ENCODE measurements at places on chromosomes 2 and 18.

- H3K36me3 ChIP-seq: no peaks in the 10 kb centered on the region
- peaks cover 9% of the 10 kb centered on the region for H3K4me1 ChIP-seq
- DNase-seq: no peak
These were observed 391.0 kb upstream of the RAB12 start for GRCh38 chr18:8218197-8218596.

DNA sequence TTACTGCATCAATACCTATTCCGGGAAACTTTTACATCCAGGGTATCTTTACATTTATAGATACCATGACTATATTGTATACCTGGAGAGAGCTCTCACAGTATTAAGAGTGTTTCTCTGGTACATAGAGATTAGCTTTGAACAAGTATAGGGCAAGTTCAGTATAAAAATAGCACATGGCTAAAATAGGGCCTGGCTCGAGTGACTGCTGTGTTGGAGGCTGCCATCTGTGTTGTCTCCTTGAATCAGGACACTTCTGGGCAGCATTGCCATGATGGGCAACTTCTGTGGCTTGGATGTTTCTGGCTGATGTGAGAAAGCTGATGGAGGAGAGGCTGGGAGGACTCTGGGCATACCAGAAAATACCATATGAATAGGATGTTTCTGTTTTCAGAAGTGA lies 18.7 kb downstream of the ARHGAP28 start:
- H3K27ac ChIP-seq: no peak overlapping the region
- peaks cover 11% of the 10 kb centered on the region for H3K4me1 ChIP-seq
- no peak overlapping the region for H3K4me3 ChIP-seq
- no peaks in the 10 kb centered on the region for H3K27me3 ChIP-seq

DNA sequence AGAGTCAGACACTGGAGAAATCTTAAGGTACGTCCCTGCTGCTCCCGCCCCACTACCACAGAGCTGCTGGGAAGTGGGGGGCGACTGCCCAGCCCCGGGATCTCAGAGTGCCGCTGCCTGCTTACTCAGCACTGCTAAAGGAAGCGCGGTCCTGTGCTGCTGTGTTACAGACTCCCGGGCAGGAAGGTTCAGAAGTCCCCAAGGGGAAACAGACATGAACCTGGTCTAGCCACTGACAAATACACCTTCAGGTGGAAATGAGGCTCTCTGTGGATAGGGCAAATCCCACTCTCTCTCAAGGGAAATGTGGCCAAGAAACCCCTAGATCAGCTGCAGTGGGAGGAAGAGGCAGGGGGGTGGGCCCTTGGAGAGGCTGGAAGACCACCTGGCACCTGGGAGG lies 13.7 kb downstream of the MTERF4 start:
- H3K36me3 ChIP-seq: no peaks in the 10 kb centered on the region
- no peak overlapping the region for H3K4me3 ChIP-seq
- H3K27me3 ChIP-seq: no peaks in the 10 kb centered on the region
- DNase-seq: no peak
- H3K27ac ChIP-seq: no peak overlapping the region

DNA sequence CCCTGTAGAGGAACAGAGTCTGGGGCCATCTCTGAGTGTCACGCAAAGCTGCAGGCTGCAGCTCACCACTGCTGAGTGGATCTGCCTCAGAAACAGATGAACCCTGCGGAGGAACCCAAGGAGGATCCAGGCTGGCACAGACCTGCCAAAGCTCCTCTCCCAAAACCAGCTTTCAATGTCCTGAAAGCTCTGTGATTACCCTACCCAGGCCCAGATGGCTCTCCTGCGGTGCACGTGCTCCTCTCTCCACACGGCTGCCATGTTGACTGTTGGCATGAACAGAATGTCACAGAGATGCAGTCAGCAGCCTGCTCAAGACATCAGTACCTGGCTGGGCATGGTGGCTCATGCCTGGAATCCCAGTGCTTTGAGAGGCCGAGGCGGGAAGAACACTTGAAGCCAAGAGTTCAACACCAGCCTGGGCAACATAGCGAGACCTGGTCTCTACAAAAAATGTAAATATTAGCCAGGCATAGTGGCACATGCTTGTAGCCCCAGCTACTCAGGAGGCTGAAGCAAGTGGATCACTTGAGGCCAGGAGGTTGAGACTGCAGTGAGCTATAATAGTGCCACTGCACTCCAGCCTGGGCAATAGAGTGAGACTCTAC lies 216.8 kb downstream of the MGAT5 start:
- H3K27ac ChIP-seq: no peak overlapping the region
- no peaks in the 10 kb centered on the region for H3K4me1 ChIP-seq
- H3K27me3 ChIP-seq: no peaks in the 10 kb centered on the region
- H3K4me3 ChIP-seq: no peak overlapping the region
- DNase-seq: no peak

DNA sequence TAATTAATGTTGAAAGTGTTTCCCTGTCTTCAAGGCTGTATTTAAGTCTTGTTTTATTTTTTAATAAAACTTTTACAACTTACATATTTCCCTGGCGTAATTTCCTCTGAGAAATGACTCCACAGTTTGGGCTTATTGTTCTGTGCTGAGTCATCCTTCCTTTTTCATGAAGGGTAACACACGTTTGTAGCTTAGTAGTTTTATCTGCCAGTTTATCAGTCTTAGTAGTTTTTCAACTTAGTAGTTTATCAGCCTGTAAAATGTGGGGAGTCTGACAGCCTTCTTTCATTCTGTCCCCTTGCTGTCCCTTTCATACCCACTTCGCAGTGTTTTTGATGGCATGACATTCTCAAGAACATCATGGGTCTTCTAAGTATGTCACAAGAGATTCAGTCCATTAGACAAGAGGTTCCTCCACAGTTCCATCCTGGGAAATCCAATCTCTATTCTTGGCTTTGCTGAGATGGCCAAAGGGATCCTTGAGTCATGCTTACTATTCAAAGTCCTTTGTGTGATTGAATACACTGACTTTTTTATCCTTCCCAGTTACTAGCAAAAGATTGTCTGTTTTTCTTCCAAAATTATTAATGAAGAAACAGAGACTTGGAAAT lies 60.0 kb upstream of the SGPP2 start:
- DNase-seq: no peak
- no peaks in the 10 kb centered on the region for H3K4me1 ChIP-seq
- H3K4me3 ChIP-seq: no peak overlapping the region
- H3K27ac ChIP-seq: no peak overlapping the region

DNA sequence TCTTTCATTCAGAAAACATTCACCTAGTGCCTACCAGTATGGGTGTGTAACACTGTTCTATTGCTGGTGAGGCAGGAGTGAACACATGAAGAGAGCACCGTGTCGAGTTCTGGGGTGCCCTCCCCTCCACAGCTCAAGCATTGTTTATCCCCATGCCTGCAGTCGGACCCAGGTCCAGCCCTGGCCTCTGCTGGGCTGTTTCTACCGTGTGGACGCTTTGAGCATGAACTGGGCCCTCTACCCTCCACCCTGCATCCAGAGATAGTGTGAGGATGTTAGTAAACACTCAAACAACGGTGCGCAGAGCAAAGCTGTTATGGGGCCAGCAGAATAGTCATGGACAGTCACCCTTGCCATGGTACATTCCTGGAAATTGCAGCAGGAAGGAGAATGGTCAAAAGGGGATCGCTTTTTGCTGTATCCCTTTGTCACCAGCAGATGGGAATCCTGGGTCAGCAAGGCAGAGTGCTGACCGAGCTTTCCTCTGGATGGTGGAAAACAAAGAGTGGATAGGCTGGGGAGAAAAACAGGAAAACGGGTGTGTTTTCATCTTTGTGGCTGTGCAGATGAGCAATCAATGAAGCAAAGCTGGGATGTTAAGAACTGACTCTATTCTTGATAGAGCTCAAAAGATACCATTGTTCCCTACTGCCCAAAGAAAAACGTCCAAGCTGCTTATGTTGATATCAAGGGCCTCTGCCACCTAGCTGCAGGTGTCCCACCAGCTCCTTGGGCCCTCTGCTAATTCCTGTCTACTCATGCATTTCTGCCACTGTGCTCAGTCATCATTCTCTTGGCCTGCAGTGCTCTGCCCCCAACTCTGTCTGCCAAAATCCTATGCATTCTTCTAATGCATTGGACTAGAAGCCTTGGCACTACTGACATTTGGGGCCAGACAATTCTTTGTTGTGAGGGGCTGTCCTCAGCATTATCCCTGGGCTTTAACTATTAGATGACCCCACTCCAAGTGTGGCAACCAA lies 38.7 kb downstream of the REEP1 start:
- H3K36me3 ChIP-seq: no peaks in the 10 kb centered on the region
- DNase-seq: no peak
- H3K4me1 ChIP-seq: peaks cover 89% of the 10 kb centered on the region
- no peaks in the 10 kb centered on the region for H3K27me3 ChIP-seq
- peak overlapping the region; percentile 80 for H3K27ac ChIP-seq

DNA sequence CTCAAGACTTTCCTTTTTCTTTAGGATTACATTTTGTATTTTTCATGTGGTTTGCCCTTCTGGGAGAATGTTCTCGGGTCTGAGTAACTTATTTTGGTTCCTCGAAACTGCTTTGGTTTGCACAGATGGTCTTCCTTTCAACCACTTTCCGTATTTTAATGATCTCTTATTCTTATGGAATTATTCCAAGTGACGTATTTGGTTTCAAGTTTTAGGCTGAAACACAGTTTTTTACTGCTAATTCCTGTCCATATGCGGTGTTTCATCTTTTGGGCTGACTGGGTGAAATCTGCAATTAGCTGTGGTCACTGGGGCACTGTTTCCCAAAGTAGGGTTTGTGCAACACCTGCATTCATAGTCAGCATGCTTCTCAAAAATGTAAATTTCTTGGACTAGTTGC lies 122.7 kb downstream of the CAPN13 start:
- no peak overlapping the region for H3K4me3 ChIP-seq
- no peaks in the 10 kb centered on the region for H3K36me3 ChIP-seq
- H3K27ac ChIP-seq: no peak overlapping the region
- no peaks in the 10 kb centered on the region for H3K27me3 ChIP-seq
- DNase-seq: no peak

DNA sequence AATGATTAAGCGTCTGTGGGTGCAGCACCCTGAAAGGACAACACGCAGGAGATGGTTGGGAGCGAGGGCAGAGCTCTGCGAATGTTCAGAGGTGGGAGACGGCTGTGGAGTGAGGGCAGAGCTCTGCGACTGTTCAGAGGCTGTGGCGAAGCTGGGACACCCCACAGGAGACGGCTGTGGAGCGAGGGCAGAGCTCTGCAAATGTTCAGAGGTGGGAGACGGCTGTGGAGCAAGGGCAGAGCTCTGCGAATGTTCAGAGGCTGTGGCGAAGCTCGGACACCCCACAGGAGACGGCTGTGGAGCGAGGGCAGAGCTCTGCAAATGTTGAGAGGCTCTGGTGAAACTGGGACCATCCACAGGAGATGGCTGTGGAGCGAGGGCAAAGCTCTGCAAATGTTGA lies 40.0 kb upstream of the SNTG2 start:
- DNase-seq: no peak
- no peaks in the 10 kb centered on the region for H3K27me3 ChIP-seq
- H3K4me1 ChIP-seq: no peaks in the 10 kb centered on the region
- no peak overlapping the region for H3K4me3 ChIP-seq
- H3K27ac ChIP-seq: no peak overlapping the region

- no peak for DNase-seq
- no peaks in the 10 kb centered on the region for H3K4me1 ChIP-seq
- no peak overlapping the region for H3K27ac ChIP-seq
- no peaks in the 10 kb centered on the region for H3K36me3 ChIP-seq
- no peak overlapping the region for H3K4me3 ChIP-seq
These were observed 75.4 kb upstream of the AQP4 start for GRCh38 chr18:26940744-26941398.

DNA sequence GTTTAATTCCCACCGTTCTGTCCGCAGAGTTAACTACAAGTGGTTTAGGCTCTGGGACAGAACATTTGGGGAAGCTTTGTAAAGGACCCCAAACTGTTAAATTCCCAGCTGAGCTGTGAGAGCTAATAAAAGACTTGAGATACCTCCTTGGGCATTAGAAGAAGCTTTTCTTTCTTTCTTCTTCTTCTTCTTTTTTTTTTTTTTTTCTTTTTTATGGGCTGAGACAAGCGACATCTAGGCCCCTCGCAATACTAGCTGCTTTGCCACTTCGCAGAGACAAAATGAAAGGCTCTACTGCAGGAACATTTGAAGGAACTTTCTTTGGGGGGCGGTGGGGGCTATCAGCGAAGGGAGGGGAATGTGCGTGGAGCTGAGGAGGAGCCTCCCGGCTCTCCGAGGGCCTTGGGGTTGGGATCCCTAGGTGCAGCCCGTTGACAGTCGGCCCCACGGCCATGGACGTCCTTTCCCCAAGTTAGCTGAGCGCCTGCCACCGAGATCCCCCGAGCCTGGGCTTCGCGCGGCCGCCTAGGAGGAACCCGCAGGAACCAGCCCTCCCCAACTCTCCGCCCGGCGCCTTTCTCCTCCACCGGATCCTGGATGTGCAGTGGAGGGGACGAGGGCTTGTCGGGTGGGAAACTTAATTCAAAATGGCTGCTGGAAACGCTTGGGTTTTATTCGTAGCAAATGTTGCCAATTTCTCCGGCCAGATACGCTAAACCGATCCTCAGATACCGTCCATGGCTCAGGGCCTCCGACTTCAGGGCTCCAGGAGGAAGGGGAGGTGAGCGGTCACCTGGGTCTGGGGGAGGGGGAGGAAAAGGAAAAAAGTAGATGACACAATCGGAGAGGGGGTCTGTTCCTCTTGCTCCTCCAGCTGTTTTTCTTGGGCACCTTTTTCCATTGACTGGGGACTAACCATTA lies 4.2 kb downstream of the MEIS1 start:
- peaks cover 6% of the 10 kb centered on the region for H3K4me1 ChIP-seq
- peaks cover 11% of the 10 kb centered on the region for H3K36me3 ChIP-seq
- DNase-seq: no peak
- H3K27ac ChIP-seq: peak overlapping the region; percentile 86

GRCh38 chr2:201633661-201634249 lies 9.5 kb downstream of the TMEM237 start:
- H3K27me3 ChIP-seq: no peaks in the 10 kb centered on the region
- H3K36me3 ChIP-seq: peaks cover 10% of the 10 kb centered on the region
- no peak overlapping the region for H3K4me3 ChIP-seq
- H3K27ac ChIP-seq: no peak overlapping the region
- DNase-seq: no peak

DNA sequence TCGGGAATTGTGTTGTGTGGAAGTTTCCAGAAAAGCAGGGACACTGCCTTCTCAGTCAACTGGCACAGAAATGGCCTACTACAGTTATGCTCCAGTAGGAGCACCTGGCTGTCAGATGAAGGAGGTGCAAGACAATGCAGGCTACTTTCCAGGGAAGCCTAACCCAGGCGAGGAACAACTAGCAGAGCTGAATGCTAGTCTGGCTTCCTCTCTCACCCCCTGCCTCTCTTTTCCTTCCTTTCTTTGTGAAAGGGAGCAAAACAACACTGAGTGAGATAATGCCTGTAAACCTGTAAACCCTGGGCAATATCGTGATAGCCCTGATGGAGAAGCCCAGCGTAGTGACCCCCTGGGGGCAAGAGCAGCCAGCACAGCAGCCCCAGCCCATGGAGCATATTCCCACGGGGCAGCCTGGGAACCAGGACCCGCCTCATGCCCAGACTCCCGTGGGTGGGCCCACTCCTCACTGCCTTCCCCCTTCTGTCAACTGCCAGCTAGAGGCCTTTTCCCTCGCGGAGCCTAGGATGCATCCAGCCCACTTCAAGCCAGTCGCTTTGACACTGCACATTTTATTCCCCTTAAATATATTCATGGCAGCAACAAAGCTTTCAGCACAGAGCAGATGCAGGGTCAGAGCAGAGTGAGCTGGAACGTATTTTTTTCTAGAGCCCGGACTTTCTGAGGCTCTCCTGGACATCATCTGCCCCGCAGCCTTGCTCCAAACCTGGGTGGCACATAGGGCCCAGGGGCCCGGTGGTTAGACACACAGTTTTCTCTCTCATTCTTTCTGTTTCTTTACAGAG lies 77.0 kb downstream of the PDCL3 start:
- H3K4me1 ChIP-seq: no peaks in the 10 kb centered on the region
- H3K27ac ChIP-seq: no peak overlapping the region
- H3K36me3 ChIP-seq: no peaks in the 10 kb centered on the region
- no peaks in the 10 kb centered on the region for H3K27me3 ChIP-seq

- no peaks in the 10 kb centered on the region for H3K36me3 ChIP-seq
- H3K27ac ChIP-seq: no peak overlapping the region
- DNase-seq: no peak
- H3K4me1 ChIP-seq: peaks cover 7% of the 10 kb centered on the region
These were observed 142.2 kb upstream of the SMAD2 start for GRCh38 chr18:48072428-48073204.

All from esophagus muscularis mucosa (tissue), 4 donors.